ENCODE measurements at places on chromosomes 1 and 21.

GRCh38 chr1:21117597-21118001, 59.1 kb downstream of the EIF4G3 start:
- no peak for DNase-seq

DNA sequence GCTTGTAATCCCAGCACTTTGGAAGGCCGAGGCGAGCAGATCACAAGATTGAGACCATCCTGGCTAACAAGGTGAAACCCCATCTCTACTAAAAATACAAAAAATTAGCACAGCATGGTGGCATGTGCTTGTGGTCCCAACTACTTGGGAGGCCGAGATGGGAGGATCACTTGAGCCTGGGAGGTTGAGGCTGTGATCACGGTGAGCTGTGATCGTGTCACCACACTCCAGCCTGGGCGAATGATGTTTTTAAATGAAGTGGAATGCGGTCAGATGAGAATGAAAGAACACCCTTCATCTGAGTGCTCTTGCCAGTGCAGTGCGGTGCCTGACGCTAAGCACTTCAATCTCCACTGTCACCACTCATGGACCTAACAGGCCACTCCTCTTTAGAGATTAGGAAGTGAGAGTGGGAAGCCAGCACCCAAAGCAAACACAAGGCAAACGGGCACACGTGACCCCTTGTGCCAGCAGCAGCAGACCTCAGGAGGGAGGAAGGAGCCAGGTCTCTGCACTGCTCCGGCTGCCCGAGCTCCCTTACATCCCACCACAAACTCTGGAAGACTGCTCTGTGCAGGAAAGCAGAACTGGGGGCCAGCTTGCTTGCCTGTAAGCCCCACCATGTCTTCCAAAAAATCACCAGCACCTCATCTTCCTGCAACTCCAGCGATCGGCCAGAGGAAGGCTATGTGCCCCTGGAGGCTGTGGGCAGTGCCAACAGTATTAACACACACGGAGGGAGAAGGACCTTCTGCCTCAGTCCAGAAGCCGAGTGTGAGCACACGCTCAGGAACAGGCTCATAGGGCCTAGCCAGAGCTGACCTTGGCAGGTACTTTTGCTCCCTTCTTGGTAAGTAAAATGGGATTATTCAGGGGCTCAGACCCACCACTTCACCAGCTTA, 9.7 kb downstream of the CTNNBIP1 start:
- no peak for DNase-seq

DNA sequence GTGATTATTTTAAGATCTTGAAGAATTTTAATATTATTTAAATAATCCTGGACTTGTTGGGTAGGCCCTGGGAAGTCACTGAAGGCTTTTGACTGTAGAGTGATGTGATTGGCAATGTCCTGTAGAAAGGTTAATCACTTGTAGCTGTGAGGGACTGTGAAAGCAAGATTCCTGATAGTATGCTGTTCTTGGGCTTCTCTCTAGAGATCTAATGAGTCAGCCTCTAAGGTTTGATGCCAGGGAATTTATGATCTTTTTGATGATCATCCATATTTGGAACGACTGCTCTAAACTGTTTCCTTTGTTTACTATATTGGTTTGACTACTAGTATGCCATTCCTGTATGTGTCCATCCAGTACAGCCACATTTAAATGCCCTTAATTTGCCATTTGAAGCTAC, 56.5 kb downstream of the CAMSAP2 start:
- DNase-seq = peak; percentile 66

GRCh38 chr1:233603478-233603877, 10.4 kb upstream of the KCNK1 start:
- DNase-seq = peak; percentile 67

GRCh38 chr1:15345705-15346345, 63.9 kb upstream of the EFHD2 start:
- no peak for DNase-seq

DNA sequence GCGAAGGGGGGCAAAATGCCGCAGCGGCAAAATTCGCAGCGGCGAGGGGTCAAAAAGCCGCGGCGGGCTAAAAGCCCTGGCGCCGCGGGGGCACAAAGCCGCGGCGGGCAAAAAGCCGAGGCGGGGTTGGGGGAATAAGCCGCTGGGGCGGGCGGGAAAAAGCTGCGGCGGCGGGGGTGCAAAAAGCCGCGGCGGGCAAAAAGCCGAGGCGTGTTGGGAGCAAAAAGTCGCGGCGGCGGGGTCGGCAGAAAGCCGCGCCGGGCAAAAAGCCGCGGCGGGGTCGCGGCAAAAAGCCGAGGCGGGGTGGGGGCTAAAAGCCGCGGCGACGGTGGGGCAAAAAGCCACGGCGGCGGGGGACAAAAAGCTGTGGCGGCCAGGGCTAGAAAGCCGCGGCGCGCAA, 3902.5 kb downstream of the SRGAP2C start:
- no peak for DNase-seq

DNA sequence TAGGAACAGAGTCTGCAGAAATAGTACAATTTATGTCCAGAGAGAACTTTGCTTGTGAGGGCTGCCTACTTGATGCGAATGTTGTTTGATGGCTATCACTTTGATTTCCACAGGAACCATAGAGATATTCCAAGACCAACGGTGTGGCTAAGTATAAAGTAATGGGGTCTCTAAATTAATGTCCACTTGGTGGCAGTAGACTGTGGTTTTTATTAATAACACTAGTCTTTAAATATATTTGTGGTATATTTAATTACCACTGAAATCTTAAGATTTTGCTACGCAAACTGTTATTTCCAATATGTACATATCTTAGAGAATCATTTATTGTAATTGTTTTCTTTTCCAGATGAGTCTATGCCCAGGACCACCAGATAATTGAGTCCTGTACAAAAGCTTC, 647.9 kb downstream of the PLA2G4A start:
- no peak for DNase-seq

DNA sequence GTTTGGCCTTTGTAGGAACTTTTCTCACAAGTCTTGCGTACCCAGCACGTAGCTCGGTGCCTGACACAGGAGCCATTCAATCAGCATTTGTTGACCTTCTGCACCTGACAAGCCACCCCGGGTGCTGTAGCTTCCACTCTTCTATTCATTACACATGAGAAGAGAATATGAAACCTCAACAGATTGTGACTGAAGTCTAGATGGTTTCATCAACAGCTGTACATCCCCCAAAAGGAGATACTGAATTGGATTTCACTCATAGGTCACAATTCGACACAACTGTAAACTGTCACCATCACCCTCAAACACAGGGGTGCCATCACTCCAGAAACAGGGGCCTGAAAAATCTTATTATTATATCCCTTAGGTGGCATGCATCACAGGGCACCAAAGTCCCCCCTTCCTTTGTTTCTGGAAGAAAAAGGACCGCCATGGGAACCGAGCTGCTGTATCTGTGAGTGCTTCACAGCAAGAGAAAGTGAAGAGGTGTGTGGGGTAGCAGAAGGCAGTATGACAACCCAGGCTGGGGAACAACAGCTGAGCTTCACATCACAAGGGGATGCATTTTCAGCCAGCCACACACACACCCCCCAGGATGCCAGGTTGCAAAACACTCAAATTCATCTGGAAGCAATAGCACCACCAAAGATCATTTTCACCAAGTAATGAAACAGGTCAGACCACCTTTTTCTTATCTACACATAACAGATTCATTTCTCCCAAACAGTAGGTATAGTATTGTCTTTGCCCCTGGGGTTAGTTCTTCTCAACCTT, 225.7 kb downstream of the TOMM20 start:
- DNase-seq = no peak

GRCh38 chr1:223534677-223535076, 130.8 kb downstream of the CAPN8 start:
- DNase-seq = no peak

DNA sequence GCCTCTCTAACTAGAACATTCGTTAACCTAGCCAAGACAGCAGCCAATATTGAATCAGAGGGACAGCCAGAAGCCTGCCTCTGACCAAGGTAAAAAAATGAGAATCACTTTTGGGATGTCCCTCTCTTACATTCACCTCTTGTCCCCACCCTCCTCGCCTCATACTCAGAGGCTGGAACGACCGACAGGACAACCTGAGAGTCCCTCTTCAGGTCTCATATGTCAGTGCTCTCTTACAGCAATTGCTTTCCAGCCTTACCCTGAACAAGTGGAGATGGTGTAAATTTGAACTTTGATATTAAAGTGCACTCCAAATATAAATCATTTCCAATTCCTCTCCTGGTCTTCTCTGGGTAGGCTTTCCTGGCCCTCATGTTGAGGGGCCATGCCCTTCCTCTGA, 327.5 kb downstream of the KCTD3 start:
- DNase-seq = no peak

- DNase-seq = no peak
These were observed 444 bp upstream of the IARS2 start for GRCh38 chr1:220093361-220094015.

DNA sequence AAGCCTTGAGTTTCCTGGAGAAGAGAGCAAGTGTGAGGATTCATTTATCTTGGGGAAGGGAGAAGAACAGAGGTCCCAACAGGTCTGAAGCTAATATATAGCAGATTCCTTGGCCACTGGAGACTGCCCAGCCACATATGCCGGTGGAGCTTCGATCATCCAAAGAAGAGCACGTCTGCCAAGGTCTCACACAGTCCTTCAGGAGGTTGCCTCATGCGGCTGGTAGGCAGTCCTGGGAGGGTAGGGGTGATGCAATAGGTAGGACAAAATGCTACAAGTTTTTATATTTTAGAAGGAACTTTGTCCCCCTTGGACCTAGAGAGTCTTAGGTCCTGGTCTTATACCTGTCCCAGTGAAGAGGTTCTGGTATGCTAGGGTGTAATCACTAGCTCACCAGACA, 582.5 kb downstream of the DPYD start:
- DNase-seq = no peak

All from fibroblast of skin of right biceps (primary cell).